NCI-H146 (cell line): ENCODE measurements at places on chromosomes 2 and 18.

DNA sequence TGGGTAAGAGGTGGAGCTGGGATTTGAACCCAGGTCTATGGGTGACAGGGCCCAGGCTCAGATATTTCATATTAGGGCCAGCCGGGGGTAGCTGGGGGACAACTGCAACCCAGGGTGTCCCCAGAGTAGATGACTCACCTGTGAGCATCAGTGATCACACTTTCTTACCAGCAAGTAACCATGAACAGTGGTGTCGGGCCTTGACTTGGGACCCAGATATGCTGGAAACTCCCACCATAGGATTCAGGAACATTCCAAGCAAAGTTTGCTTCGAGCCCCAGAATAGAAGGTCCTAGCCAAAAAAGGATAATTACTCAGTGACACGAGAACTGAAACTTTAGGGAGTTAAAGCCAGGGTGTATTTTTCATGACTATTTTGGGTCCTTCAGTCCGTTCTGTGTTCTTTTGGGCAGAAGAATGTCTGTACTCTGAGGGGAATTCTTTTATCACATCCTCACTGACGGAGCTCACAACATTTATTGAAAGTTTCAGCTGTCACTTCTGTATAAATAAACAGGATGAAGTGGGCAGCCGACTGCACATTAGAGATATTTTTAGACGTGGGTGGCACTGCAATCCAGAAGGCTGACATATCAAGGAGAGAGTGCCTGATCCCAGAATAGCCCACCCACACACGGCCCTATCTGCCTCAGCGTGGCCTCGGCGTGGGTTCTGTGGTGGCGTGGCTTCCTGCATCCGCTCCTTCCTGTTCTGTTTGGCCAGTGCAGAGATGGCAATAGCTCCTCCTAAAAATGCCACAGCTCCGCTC is 45.6 kb downstream of the RAMP1 start:
- no peak for DNase-seq

- no peak for DNase-seq
Measured at GRCh38 chr2:114488841-114489530, 46.5 kb downstream of the DPP10 start.

- DNase-seq = no peak
Measured at GRCh38 chr2:234259440-234259839, 208.9 kb downstream of the SPP2 start.

GRCh38 chr2:111617299-111618225 is 266.4 kb downstream of the ANAPC1 start:
- no peak for DNase-seq

DNA sequence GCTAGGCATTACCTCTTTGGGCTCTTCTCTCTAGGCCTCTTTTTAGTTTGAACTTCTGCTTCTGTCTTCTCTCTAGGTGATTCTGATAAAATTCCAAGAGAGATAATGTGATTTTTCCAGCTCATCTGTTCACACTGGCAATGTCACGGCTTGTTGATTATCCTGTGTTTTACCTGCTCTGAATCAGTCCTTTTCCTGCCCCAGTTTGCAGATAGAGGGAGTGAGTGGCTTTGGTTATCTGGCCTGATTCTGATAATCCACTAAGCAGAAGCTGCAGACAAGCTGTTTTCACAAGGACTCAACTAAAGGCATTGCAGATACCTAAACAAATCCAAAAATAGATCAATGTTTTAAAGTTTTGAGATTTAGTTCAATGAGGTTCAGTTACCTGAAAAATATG is 111.9 kb downstream of the DCC start:
- DNase-seq = no peak

DNA sequence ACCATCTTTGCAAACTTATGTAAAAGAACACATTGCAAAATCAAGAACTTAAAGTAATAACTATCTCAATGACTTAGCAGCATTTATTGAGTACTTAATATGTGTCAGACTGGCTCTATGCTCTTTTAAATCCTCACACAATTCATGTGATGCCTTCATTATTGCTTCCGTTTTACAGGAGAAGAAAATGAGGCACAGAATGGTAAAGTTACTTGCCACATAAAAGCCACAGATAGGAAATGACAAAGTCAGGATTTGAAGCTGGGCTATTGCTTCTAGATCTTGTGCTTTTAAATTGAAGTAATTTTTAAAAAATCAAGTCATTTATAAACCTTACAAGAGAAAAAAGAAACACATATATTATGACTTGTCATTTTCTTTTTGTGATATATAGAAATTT is 174.2 kb downstream of the WDR7 start:
- DNase-seq = no peak

GRCh38 chr18:77100751-77101355 is 31.7 kb downstream of the MBP start:
- DNase-seq = no peak

DNA sequence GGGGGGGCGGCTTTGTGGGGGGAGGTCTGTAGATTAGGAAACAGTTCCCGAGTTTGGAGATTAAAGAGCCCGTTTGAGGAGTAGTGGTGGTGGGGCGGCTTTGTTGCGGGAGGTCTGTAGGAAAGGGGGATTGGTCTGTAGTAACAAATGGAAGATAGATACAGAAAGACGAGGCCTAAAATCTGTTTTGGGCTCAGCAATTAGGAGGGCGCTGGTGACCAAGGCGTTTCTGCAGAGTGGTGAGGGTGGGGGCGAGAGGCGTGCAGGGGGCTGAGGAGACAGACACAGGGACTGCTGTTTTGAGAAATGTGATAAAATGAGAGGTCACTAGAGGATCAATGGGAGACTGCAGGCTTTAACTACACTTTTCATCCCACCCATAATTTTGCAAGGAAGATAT is 1.6 kb upstream of the ADNP2 start:
- DNase-seq = no peak

GRCh38 chr2:156896294-156896693 is 361.2 kb upstream of the GALNT5 start:
- DNase-seq = no peak

DNA sequence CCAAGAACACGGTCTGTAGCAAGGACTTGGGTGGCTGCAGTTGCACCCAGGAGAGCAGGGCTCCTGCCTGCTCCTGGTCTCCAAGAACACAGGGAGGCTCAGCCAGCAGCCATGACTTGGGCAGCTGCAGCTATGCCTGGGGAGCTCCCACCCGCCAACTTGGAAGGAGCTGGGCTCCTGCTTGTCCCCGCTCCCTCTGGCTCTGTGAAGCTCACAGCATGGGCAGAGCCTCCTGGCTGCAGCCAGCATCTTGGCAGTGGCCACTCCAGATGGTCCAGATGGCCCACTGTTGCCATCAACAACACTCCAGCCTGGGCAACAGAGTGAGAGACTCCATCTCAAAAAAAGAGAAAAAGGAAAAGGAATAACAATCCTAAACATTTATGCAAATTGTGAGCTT is 5.2 kb downstream of the ZSCAN30 start:
- no peak for DNase-seq

DNA sequence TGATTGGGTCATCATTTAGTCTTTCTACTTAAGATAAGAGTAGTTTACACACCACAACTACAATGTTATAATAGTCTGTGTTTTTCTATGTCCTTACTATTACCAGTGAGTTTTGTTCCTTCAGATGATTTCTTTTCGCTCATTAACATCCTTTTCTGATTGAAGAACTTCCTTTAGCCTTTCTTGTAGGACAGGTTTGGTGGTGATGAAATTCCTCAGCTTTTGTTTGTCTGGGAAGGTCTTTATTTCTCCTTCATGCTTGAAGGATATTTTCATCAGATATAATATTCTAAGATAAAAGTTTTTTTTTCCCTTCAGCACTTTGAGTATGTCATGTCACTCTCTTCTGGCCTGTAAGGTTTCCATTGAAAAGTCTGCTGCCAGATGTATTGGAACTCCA is 38.0 kb upstream of the SLC16A14 start:
- no peak for DNase-seq

GRCh38 chr18:34493099-34493544 is 217.0 kb upstream of the DTNA start:
- peak; percentile 96 for DNase-seq

DNA sequence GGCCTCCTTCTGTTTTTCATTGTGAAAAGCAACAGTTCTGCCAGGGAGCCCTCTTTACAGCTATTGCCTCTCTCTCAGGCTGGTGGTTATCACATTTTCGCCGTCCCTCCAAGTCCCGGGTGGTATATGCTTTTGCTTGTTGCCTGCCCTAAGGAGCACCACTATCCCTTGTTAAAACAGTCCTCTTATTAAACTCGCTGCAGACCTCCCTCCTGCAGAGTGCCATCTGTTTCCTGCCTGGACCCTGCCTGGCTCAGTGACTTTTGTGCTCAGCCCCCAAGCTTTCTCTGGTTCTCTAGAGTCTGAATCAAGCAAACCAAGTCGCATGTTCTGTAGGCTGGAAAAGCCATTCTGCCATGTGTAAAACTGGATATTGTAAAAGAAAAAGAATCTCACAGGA is 72.1 kb upstream of the FHL2 start:
- no peak for DNase-seq

GRCh38 chr2:88099798-88100488 is 27.9 kb downstream of the FABP1 start:
- peak; percentile 15 for DNase-seq

DNA sequence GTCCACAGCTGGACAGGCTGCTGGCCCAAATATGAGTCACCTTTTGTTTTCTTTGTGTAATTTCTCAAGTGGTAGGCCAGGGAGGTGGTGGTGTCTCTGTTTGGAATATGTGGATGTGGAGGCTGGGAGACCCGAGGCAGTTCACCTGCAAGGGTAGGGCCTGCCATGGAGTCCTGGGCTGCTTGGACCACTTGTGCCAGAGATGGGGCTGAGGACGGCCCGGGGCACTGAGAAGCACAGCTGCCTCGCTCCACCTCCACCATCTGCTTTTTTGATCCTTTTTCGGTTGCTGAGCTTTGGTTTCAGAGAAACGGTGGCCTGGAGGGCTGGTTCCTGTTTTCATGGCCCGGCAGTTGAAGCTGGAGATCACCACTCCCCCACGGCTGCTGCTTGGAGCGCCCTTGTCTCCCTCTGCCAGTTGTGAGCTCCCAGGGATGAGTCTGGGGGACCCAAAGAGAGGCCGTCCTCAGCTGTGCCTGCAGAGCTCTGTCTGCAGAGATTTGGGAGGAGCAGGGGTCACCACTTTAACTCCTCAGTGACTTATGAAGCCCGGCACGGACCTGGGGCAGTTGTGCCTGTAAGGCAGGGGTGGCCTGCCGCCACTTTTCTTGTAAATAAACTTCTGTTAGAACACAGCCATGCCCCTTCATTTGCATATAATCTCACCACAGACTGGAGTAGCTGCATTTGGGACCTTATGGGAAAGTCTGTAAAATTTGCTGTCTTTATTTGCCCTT is 67.6 kb upstream of the MCFD2 start:
- DNase-seq = no peak

- peak; percentile 27 for DNase-seq
Measured at GRCh38 chr18:48252525-48252924, 156.7 kb downstream of the ZBTB7C start.

DNA sequence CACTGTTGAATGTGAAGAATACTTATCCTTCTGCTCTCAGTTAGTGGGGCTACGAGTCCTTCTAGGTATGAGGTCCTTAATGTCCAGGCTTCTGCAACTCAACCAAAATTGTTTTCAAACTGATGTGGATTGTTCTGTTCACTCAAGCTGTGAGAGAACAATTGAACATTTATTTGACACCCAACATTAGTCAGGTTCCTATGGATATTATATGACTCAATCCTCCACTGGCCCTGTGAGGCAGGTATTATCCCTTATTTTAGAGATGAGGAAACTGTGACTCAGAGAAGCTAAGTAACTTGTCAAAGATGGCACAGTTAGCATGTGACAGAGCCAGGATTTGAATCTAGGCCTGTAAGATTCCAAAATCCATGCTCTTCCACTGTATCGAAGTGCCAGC is 1.2 kb upstream of the LYG2 start:
- DNase-seq = no peak

GRCh38 chr18:6830916-6831315 is 101.4 kb downstream of the ARHGAP28 start:
- no peak for DNase-seq

DNA sequence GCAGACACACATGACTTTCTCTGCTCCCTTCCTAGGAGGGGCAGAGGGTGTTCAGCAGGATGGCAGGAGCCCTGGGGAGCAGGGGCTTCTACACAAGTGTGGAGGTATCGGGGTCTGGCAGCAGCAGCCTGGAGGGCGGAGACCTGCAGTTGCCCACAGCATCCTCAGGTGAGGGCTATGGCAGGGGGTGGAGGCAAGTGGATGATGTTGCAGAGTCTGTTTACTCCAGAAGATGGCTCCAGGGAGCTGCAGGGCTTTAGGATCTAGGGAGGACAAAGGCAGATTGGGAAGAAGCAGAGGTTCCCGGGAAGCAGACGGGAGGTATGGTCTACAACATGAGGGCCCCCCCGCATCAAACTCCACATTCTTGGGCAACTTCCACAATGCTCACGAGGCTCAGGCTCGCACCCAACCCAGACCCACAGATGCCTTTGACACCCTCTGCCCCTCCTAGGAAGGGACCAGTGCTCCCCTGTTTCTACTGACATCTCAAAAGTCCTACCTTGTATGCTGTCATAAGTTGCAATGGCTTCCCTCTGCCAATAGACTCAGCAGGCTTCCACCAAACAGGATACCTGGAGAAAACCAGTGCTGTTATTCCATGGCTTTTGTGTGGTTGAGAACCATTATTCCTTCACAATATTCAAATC is 12.0 kb upstream of the ATP6V1C2 start:
- peak; percentile 77 for DNase-seq

GRCh38 chr18:37565977-37566478 is 430 bp upstream of the CELF4 start:
- DNase-seq = peak; percentile 96

- DNase-seq = no peak
Measured at GRCh38 chr2:239729681-239730566, 295.2 kb downstream of the NDUFA10 start.

GRCh38 chr2:25170888-25171287 is 2.5 kb upstream of the POMC start:
- no peak for DNase-seq

- no peak for DNase-seq
Measured at GRCh38 chr2:49224426-49225010, 70.2 kb upstream of the FSHR start.

- DNase-seq = no peak
Measured at GRCh38 chr18:12256951-12257350, 2.8 kb downstream of the CIDEA start.

GRCh38 chr18:72799106-72799505 is 68.7 kb downstream of the NETO1 start:
- DNase-seq = no peak
